ENCODE measurements at places on chromosomes 2 and 18.

GRCh38 chr2:73243884-73244570, 9.9 kb downstream of the CCT7 start:
- no peaks in the 10 kb centered on the region for H3K27me3 ChIP-seq
- no peak overlapping the region for H3K4me3 ChIP-seq
- no peak overlapping the region for H3K27ac ChIP-seq
- DNase-seq: no peak
- no peaks in the 10 kb centered on the region for H3K4me1 ChIP-seq

DNA sequence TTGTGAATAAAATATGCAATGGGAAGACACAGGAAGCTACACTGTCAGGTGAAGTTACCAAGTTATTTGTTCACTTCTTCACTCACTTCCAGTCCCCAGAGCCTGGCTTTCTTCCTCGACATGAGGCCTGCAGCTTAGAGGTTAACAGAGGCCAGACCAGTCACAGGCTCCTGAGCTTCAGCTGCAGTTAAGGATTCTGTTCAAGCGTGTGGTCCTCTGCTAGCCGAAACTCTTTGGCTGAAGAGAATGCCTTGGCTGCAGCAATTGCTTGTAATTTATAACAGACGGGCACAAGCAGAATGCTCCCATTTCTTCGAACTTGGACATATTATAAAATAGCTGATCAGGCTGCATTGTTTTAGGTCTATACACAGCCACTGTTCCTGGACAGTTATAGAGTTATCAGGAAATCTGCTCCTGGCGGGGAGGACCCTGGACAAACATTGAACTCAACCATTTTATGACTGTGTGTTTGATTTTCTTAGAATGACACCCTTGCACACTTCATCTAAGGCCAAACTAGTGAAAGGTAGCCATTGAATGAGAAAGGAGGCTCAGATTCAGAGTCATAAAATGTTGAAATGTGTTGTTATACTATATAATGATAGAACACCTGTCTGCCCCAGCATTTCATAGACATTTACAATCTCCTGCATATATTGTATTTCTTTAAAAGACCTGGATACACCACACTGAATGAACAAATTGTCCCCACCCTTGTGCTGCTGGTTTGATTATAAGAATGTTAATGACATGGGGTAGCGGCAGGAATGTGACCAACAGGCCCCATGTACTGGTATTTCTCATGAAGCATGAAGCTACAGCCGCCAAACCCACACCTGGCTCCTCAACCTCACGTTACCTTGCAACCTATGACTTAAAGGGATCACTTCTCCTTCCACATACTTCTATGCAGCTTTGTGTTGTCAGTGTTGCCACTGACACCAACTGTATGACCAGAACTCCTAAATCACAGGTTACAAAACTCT, 153.6 kb downstream of the TDRD15 start:
- no peaks in the 10 kb centered on the region for H3K27me3 ChIP-seq
- H3K4me1 ChIP-seq: no peaks in the 10 kb centered on the region
- no peak overlapping the region for H3K4me3 ChIP-seq
- no peak overlapping the region for H3K27ac ChIP-seq
- no peaks in the 10 kb centered on the region for H3K36me3 ChIP-seq
- DNase-seq: no peak

DNA sequence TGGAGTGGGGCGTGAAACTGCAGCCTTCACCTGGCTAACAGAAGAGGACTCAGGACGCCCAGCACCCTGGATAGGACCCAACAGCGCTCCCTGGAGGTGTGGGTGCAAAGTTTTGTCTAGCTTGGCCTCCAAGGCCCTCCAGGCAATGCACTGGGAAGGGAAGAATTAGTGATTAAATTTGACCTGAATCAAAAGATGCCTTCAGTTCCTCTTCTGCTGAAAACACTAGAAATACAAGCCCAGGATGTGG, 779 bp upstream of the TRIB2 start:
- H3K27ac ChIP-seq: peak overlapping the region; percentile 93
- peak overlapping the region; percentile 88 for H3K4me3 ChIP-seq
- peaks cover 8% of the 10 kb centered on the region for H3K4me1 ChIP-seq
- H3K36me3 ChIP-seq: no peaks in the 10 kb centered on the region

DNA sequence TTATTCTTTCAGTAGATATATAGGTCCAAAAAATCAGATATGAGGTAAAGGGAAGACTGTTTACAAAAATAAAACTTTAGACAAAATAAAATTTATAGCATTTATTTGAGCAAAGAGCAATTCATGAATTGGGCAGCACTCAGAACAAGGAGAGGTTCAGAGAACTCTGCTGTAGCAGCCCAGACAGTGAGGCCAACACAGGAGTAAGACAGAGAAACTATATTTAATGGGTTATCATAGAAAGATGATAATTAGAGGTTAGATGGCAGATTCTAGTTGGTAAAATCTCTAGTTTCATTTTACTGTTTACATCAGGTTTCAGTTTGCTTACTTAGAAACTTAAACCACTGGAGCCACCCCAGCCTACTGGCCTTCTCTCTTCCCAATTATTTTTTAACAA, 30.1 kb upstream of the SP140L start:
- no peaks in the 10 kb centered on the region for H3K4me1 ChIP-seq
- H3K36me3 ChIP-seq: no peaks in the 10 kb centered on the region
- no peak overlapping the region for H3K4me3 ChIP-seq
- no peak for DNase-seq
- no peaks in the 10 kb centered on the region for H3K27me3 ChIP-seq

- DNase-seq: no peak
- H3K4me3 ChIP-seq: no peak overlapping the region
- H3K27me3 ChIP-seq: peaks cover 5% of the 10 kb centered on the region
- H3K36me3 ChIP-seq: no peaks in the 10 kb centered on the region
Measured at GRCh38 chr2:161631855-161632391, 7.7 kb downstream of the SLC4A10 start.

- H3K4me3 ChIP-seq: no peak overlapping the region
- H3K27me3 ChIP-seq: no peaks in the 10 kb centered on the region
- H3K36me3 ChIP-seq: no peaks in the 10 kb centered on the region
- H3K4me1 ChIP-seq: no peaks in the 10 kb centered on the region
Measured at GRCh38 chr2:65864619-65865018, 432.2 kb upstream of the SPRED2 start.

- H3K4me1 ChIP-seq: no peaks in the 10 kb centered on the region
- no peak overlapping the region for H3K27ac ChIP-seq
- no peaks in the 10 kb centered on the region for H3K36me3 ChIP-seq
- DNase-seq: no peak
- H3K4me3 ChIP-seq: no peak overlapping the region
Measured at GRCh38 chr2:223314811-223315210, 262.8 kb downstream of the KCNE4 start.

- H3K27ac ChIP-seq: no peak overlapping the region
- H3K27me3 ChIP-seq: no peaks in the 10 kb centered on the region
- no peak for DNase-seq
- H3K4me1 ChIP-seq: no peaks in the 10 kb centered on the region
- H3K36me3 ChIP-seq: no peaks in the 10 kb centered on the region
Measured at GRCh38 chr18:68660354-68661183, 54.3 kb downstream of the TMX3 start.

DNA sequence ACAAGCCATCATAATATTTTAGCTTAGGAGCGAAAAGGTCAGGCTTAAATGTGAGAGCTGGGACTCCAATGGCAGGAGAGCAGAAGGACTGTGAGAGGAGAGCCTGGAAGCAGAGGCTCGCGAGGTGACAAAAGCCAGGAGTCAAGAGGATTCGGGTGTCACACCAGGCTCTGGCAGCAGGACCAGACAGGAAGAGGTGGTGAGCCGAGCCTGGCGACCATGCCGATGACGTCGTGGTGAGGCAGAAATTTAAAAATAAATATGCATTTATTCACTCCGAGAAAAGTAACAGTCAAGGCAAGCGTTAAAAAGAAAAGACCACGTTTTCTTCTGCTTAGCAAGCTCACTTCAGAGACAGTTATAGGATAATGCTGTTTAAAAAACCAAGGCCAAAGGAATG, 31.3 kb upstream of the ZNF236 start:
- no peaks in the 10 kb centered on the region for H3K36me3 ChIP-seq
- no peaks in the 10 kb centered on the region for H3K4me1 ChIP-seq
- H3K27me3 ChIP-seq: no peaks in the 10 kb centered on the region
- DNase-seq: no peak
- H3K27ac ChIP-seq: no peak overlapping the region
- no peak overlapping the region for H3K4me3 ChIP-seq

DNA sequence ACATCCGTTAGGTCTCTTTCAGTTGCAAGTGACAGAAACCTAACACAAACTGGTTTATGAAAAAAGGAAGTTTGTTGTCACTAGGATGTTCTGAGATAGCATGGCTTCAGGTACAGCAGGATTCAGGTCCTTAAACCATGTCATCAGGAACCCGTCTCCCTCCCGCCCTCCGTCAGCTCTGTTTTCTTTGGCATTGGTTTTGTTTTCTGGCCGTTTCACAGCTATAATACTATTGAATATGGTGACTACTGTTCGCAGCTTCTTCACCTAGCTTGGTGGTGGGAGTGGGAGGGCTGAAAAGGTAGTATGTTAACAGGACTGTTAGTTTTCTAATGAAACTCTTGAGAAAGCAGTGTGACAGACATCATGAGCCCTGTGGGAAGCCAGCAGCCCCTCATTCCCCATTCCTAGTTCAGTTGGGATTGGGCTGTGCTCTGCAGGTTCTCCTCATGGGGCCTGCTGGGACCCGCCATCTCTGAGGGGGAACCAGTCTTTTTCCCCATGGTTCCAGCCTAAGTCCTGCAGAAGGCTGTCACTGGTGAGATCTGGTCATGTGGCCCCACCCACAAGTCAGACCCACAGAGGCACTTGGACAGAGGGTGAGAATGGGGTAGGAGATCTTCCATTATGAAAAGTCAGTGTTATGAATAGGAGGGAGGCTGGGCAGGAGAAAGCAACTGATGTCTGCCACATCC, 12.1 kb downstream of the PTMA start:
- H3K27ac ChIP-seq: no peak overlapping the region
- no peaks in the 10 kb centered on the region for H3K27me3 ChIP-seq
- no peaks in the 10 kb centered on the region for H3K36me3 ChIP-seq

- no peak overlapping the region for H3K4me3 ChIP-seq
- peak; percentile 19 for DNase-seq
- no peaks in the 10 kb centered on the region for H3K4me1 ChIP-seq
- no peak overlapping the region for H3K27ac ChIP-seq
Measured at GRCh38 chr2:239908308-239908707, 116.8 kb downstream of the NDUFA10 start.

DNA sequence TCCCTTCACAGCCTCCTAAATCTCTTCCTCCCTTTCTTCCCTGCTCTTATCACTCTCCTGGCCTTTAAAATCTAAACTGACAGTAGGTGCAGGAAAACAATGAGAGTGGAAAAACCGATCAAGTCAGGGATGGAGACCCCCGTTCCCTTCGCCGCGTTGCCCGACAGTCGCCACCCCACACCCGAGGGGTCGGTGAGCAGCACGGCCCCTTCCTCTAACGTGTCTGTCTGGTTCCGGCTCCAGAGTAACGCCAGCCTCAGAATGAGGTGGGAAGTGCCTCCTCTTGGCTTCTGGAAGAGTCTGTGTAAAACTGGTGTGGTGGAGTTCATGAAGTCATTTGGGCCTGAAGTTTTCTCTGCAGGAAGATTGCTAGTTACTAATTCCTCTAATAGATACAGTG, 138.6 kb downstream of the NFATC1 start:
- no peak for DNase-seq
- H3K36me3 ChIP-seq: no peaks in the 10 kb centered on the region
- no peak overlapping the region for H3K4me3 ChIP-seq
- no peak overlapping the region for H3K27ac ChIP-seq

- H3K27me3 ChIP-seq: no peaks in the 10 kb centered on the region
- no peak overlapping the region for H3K4me3 ChIP-seq
- H3K27ac ChIP-seq: no peak overlapping the region
- no peaks in the 10 kb centered on the region for H3K36me3 ChIP-seq
Measured at GRCh38 chr2:64853306-64853705, 135.9 kb upstream of the SLC1A4 start.

- H3K27ac ChIP-seq: peak overlapping the region; percentile 98
- peaks cover 33% of the 10 kb centered on the region for H3K4me1 ChIP-seq
- no peak for DNase-seq
- peak overlapping the region; percentile 65 for H3K4me3 ChIP-seq
Measured at GRCh38 chr2:86194751-86195054, 559 bp downstream of the IMMT start.

DNA sequence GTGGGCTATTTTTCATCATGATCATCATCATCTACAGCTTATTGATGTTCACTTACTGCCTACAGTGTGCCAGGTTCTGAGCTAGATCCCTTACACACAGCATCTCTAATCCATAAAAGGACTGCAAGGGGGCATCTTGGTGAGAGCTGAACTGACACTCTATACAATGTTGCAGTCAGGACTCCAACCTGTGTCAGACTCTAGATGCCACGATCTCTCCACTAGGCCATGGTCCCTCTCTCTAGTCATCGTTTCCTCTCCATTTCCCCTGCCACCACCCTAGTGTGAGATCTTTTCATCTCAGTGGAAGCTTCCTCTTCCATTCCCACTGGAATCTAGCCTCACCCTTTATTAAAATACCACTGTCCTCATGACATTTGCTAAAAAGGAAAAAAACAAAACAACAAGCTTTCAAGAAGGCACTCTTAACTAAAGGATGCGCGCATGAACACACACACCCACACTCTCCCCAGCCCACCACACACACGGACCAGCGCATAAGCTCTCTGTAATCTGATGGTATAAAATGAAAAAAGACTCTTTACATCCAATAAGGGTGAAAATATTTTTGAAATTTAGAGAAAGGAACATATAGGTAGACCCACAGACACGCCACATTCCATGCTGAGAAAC, 93.4 kb upstream of the THOC1 start:
- H3K4me1 ChIP-seq: no peaks in the 10 kb centered on the region
- H3K36me3 ChIP-seq: no peaks in the 10 kb centered on the region
- no peak overlapping the region for H3K27ac ChIP-seq
- no peaks in the 10 kb centered on the region for H3K27me3 ChIP-seq
- DNase-seq: no peak

DNA sequence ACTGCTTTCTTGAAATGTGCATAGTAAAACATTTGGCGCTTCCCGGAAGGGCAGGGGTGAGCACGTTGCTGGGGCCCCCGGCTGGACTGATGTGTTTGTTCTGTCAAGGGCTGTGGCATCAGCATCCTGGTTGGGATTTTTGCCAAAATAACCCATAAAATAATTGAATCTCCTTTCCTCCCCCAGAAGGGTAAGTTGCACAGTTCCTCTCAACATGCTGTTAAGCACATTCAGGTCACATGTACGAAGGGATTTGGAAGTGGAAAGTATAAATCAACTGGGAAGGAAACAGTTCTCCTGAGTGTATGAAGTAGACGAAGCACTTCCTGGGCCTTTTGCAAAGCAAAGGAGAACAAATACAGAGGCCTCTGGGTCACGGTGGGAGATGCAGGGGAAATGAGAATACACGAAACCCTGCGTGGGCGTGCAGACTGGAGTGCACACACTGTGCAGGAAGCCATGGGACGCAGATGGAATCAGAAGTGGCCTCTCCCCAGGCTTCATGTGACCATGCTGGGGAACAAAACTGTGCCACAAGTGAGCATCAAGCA, 183.9 kb downstream of the LPIN1 start:
- no peaks in the 10 kb centered on the region for H3K36me3 ChIP-seq
- H3K27ac ChIP-seq: no peak overlapping the region
- DNase-seq: no peak
- no peak overlapping the region for H3K4me3 ChIP-seq
- no peaks in the 10 kb centered on the region for H3K4me1 ChIP-seq
- no peaks in the 10 kb centered on the region for H3K27me3 ChIP-seq

- no peak overlapping the region for H3K27ac ChIP-seq
- H3K4me3 ChIP-seq: no peak overlapping the region
- H3K4me1 ChIP-seq: no peaks in the 10 kb centered on the region
- DNase-seq: no peak
Measured at GRCh38 chr2:181174611-181175580, 194.5 kb downstream of the UBE2E3 start.
